CD8-positive, alpha-beta memory T cell (primary cell): ENCODE measurements at places on chromosomes 16 and 17. TPM values are rescaled to one million over a fixed set of nuclear protein-coding genes. Genes with fewer than 3 reads are reported as not detected.
A peak's percentile ranks its signal among the peaks of the same experiment; 100 is the strongest.

DNA sequence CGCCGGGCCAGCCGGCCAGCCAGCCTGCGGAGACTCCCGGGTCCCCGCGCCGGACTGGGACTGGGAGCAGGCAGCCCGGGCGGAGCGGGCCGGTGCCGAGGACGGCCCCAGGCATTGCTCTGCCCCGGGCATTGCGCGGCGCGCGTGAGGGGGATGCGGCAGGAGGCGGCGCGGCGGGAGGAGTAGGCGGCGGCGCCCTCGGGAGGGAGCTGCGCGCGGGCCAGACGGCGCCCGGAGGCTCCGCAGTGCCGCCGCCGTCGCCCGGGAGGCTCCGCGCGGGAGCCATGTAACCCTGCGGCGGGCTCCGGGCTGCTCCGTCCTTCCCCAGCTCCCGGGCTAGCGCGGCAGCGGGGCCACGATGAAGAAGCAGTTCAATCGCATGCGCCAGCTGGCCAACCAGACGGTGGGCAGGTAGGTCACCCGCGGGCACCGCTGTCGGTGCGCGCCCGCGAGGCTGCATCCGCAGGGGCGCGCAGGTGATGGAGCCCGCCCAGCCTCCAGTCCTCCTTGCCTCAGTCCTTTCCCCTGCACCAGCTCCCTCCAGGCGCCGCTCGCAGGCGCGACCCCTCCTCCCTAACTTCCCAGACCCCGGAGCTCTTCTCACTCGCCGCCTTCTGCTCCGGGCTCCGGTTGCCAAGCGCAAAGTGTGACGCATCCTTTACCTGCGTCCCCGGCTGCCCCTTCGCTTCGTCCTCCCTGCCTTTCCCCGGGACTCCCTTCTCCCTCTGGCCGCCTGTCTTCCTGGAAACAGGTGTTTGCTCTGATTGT is at the start of gene ARHGAP44:
Gene ARHGAP44, plus strand, starts transcription at position 18 of the 768 bp plus-strand sequence. Its CDS starts 341 bp downstream, at position 359.
- no peaks in the 10 kb centered on the region for H3K27me3 ChIP-seq
- H3K27ac ChIP-seq, result no peak within 1 kb of the TSS
- DNase-seq, result no peak
- H3K4me1 ChIP-seq, result no peaks in the 10 kb centered on the region
- H3K4me3 ChIP-seq, result no peak within 1 kb of the TSS

DNA sequence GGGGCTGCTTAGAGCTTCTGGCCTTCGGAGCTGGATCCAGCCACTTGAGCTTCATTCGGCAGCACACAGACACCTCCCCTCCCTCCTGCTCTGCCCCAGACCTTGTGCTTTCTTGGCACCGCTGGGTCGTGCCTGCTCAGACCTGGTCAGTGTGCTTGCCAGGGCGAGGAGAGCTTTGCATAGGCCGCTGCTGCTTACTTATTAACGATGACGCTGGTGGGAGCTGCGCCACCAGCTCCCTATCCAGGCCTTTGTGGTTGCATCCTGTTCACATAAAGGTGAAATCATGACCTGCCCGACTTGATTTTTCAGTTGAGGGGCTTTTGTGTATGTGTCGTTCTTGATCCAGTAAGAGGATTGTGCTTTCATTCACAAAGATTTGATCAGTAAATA is 101.1 kb downstream of the MSI2 start:
- H3K27ac ChIP-seq, result no peak overlapping the region
- no peaks in the 10 kb centered on the region for H3K36me3 ChIP-seq
- peaks cover 31% of the 10 kb centered on the region for H3K4me1 ChIP-seq
- no peak for DNase-seq
- no peaks in the 10 kb centered on the region for H3K27me3 ChIP-seq

DNA sequence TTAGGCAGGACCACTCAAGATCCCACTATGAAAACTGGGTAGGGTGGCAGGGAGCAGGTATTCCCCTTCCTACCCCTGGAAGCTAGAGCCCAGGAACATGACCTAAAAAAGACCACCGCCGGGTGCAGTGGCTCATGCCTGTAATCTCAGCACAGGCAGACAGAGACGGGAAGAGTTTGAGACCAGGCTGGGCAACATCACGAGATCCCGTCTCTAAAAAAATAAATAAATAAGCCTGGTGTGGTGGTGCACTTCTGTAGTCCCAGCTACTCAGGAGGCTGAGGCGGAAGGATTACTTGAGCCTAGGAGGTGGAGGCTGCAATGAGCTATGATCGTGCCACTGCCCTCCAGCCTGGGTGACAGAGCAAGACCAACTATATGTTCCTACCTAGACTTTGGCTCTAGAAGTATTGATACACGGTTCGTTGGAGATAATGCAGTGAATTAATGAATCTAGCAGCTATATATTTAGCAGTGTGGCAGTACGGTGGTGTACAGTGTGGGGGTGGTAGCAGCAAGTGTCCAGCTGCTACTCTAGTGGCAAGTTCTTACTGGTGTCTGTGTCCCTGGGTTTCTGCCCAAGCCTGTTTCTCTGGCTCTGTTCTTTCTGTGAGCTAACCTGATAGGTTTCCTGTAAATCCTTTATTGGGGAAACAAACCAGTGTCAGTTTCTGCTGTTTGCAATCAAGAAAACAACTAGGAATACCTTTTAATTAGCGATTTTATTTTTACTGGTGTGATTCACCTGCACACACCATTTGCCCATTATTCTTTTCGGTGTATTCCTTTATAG is 3.3 kb upstream of the USP31 start:
- no peak overlapping the region for H3K27ac ChIP-seq
- no peaks in the 10 kb centered on the region for H3K36me3 ChIP-seq
- H3K4me1 ChIP-seq, result peaks cover 9% of the 10 kb centered on the region
- no peak for DNase-seq
- peaks cover 4% of the 10 kb centered on the region for H3K27me3 ChIP-seq

GRCh38 chr17:48051283-48051682 is 3.1 kb downstream of the NFE2L1 start:
- H3K27me3 ChIP-seq, result no peaks in the 10 kb centered on the region
- no peak overlapping the region for H3K27ac ChIP-seq
- DNase-seq, result no peak
- H3K4me1 ChIP-seq, result peaks cover 54% of the 10 kb centered on the region
- H3K4me3 ChIP-seq, result no peak overlapping the region

DNA sequence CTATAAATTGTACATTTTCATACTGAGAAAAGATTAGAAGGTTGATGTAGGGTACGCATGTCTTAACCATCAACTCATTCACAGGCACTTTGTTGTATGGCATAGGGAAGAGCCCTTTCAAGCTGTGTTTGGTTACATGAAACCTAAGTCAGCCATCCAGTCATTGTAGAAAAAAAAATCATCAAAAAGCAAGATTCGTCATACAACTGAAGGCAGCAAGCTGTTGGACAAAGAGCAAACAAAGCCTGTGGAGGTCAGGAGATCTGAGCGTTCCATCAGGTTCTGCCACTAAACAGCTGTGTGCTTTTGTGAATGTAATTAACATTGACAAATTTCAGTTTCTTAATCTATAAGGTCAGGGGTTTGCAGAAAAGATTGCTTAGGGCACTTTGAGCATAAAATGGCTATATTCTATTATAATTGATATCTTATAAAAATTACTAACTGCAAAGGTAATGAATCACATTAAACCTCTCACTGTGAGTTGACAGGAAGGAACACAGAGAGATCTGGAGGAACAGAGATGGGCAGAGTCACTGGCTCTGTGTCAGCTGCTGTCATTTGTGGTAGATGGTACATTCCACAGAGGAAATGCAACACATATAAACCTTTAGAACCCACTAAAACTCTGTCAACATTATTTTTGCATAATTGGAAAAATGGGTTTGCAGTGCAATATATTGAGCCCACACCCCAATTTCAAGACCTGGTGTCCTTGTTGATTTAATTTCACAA is 66.3 kb upstream of the MYOCD start:
- DNase-seq, result no peak
- H3K4me3 ChIP-seq, result no peak overlapping the region
- H3K36me3 ChIP-seq, result no peaks in the 10 kb centered on the region
- no peaks in the 10 kb centered on the region for H3K27me3 ChIP-seq
- H3K4me1 ChIP-seq, result no peaks in the 10 kb centered on the region

DNA sequence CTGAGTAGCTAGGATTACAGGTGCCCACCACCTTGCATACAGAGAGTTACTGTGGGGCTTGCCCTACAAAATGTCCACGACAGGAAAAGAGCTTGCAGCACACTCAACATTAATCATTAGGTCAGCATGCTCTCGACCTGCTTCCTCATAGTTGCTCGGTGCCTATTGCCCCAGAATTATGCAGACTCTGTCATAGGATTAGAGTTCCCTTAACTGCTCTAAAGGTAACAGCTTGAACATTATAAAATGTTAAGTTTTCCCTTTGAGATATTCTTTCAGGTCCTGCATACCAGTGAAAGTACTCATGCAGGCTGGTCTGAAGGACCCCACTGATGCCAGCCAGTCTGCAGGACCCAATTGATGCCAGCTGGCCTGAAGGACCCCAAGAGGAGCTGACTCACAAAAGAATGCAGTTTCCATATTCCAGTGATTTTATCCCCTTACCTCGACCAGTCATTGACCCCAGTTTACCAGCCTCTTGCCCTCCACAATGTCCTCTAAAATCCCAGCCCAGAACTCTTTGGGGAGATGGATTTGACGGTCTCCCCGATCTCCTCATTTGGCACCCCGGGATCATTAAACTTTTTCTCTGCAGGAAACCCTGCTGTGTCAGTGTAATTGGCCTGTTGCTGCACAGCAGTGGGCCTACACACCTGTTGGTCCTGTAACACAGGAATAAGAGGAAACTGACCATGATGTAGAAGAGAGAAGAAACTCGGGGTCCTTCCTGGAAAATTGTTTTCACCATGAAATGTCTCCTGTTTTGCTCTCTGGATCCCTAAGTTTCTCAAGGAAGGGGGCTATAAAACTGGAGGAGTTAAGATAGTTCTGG is 10.6 kb downstream of the ICAM2 start:
- peaks cover 15% of the 10 kb centered on the region for H3K36me3 ChIP-seq
- H3K27ac ChIP-seq, result no peak overlapping the region
- H3K4me3 ChIP-seq, result no peak overlapping the region
- no peak for DNase-seq
- H3K27me3 ChIP-seq, result no peaks in the 10 kb centered on the region

DNA sequence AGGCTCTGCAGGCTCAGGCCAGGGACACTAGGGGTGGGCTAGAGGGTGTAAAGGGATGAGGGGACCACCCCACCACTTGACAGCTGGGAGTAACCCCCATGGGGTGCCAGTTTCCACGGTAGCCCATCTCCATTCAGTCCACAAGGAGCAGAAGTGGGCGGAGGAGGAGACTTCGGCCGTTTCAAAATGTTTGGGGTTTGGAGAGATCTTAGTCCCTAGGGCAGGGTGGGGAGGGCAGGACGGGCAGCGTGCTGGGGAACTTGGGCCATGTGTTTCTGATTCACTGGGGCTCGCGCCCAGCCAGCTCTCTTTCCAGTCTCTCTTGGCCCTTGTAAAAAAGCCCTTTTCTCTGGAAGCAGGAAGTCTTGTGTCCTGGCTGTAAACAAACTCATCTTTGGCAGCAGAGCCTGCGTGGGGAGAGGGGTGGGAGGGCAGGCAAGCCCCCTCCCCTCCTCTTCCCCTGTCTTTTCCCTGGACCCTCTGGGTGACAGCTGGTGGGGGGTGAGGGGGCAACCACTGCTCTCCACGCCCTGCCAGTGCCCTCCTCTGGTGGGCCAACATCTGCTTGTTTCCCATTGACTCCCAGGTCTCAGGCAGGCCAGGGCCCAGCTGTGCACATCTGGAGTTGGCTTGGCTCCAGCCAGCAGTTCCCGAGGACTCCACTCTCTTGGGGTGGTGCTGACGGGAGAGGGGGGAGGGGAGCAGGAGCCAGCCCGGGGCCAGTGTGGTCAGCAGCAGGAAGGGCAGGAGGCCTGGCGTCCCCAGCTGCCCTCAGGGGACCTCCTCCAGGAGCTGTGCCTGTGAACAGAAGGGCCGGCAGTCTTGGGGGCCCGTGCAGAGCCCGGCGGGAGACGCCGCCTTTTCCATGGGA is 8.1 kb downstream of the CYGB start:
- no peaks in the 10 kb centered on the region for H3K27me3 ChIP-seq
- peaks cover 33% of the 10 kb centered on the region for H3K4me1 ChIP-seq
- no peak overlapping the region for H3K4me3 ChIP-seq
- DNase-seq, result no peak
- H3K27ac ChIP-seq, result peak overlapping the region; percentile 21

GRCh38 chr17:17752089-17752820 is 71.0 kb downstream of the RAI1 start:
- peak overlapping the region; percentile 80 for H3K27ac ChIP-seq
- H3K27me3 ChIP-seq, result no peaks in the 10 kb centered on the region
- no peaks in the 10 kb centered on the region for H3K36me3 ChIP-seq
- peaks cover 65% of the 10 kb centered on the region for H3K4me1 ChIP-seq
- H3K4me3 ChIP-seq, result peak overlapping the region; percentile 74

GRCh38 chr16:2776500-2777139 is 460 bp downstream of the ELOB start:
- peak overlapping the region; percentile 73 for H3K27ac ChIP-seq
- peak overlapping the region; percentile 81 for H3K4me3 ChIP-seq
- H3K27me3 ChIP-seq, result no peaks in the 10 kb centered on the region
- peaks cover 24% of the 10 kb centered on the region for H3K36me3 ChIP-seq

- H3K36me3 ChIP-seq, result no peaks in the 10 kb centered on the region
- H3K27ac ChIP-seq, result no peak overlapping the region
- no peaks in the 10 kb centered on the region for H3K4me1 ChIP-seq
- H3K4me3 ChIP-seq, result no peak overlapping the region
- no peaks in the 10 kb centered on the region for H3K27me3 ChIP-seq
These were observed 48.6 kb downstream of the FOXL1 start for GRCh38 chr16:86626966-86627365.

DNA sequence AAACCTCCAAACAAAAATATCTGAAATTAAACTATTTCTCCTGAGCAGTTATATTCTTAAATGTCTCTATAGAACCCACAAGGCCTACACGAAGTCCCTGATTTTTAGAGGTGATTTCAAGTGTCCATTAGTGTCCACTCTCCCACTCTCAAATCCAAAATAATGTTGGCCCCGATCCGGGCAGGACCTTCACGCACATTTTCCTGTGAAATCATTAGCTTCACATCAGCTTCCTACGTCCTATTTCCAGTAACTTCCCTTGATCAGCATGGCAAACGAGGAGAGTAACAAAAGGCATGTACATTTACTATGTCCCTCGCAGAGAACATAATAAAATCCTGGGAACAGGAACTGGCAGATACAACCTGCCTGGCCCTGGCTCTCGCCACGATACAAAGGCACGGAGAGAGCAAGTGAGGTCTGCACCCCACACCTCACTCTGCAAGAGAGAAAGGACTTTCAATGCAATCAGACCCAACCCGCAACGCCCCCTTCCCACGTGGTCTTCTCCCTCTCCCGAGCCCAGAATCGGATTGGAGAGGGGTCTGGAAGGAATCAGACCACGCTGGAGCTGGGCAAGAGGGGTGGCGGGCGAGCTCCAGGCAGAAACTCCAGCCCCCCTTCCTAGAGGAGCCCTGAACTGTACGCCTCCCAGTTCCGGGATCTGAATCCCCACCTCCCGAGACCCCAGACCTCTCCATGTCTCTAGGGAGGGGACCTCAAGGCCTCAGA is 17.5 kb upstream of the C17orf78 start:
- no peaks in the 10 kb centered on the region for H3K27me3 ChIP-seq
- peak; percentile 9 for DNase-seq
- H3K36me3 ChIP-seq, result no peaks in the 10 kb centered on the region
- peak overlapping the region; percentile 73 for H3K4me3 ChIP-seq

GRCh38 chr16:52657924-52658323 is 111.0 kb upstream of the TOX3 start:
- H3K4me1 ChIP-seq, result no peaks in the 10 kb centered on the region
- no peaks in the 10 kb centered on the region for H3K27me3 ChIP-seq
- DNase-seq, result no peak
- no peaks in the 10 kb centered on the region for H3K36me3 ChIP-seq

- no peaks in the 10 kb centered on the region for H3K36me3 ChIP-seq
- no peak overlapping the region for H3K4me3 ChIP-seq
- no peak overlapping the region for H3K27ac ChIP-seq
- peaks cover 85% of the 10 kb centered on the region for H3K4me1 ChIP-seq
- no peaks in the 10 kb centered on the region for H3K27me3 ChIP-seq
These were observed 7.5 kb downstream of the N4BP1 start for GRCh38 chr16:48602356-48603014.

Gene BICDL2
- not detected for total RNA-seq

Gene LGALS9
- total RNA-seq, result 9.9 TPM

Gene BHLHA9
- not detected for total RNA-seq

Gene FOXL1
- not detected for total RNA-seq

Gene DNASE1L2
- total RNA-seq, result 1.4 TPM

Gene ARHGDIG
- not detected for total RNA-seq

Gene MRTFB
- total RNA-seq, result 12.0 TPM
